ENCODE measurements at places on chromosomes 7 and 10.

GRCh38 chr7:69430384-69431021, 167.8 kb upstream of the AUTS2 start:
- DNase-seq, result no peak

DNA sequence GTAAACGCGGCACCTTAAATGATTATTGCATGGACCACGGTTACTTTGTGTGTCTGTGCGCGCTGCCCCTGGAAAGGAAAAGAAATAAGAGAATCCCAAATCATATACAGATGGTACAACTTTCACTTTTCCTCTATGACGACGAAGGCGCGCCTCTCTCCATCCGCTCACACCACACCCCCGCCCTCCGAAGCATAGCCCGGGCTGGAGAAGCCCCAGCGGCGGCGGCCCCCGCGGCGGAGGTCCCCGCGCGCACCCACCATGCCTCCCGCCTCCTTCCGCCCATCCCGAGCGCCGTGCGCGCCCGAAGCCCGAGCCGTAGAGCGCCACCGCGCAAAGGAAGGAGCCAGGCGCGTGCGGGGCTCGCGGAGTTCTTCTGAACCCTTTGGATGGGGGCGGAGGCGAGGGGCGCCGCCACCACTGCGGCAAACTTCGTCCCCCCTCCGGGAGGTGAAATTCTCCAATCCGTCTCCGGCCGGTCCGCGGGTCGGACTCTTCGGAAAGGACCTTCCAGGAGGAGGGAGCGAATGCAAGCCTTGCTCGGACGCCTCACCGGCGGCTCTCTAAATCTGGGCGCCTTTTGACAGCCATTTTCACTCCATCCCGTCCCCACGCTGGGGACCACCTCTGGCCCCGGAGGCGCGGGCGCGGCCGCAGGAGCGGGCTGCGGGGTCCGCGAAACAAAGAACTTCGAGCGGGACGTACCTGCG, 588 bp downstream of the GLI3 start:
- no peak for DNase-seq

GRCh38 chr7:50544992-50545391, 20.2 kb downstream of the DDC start:
- DNase-seq, result no peak

DNA sequence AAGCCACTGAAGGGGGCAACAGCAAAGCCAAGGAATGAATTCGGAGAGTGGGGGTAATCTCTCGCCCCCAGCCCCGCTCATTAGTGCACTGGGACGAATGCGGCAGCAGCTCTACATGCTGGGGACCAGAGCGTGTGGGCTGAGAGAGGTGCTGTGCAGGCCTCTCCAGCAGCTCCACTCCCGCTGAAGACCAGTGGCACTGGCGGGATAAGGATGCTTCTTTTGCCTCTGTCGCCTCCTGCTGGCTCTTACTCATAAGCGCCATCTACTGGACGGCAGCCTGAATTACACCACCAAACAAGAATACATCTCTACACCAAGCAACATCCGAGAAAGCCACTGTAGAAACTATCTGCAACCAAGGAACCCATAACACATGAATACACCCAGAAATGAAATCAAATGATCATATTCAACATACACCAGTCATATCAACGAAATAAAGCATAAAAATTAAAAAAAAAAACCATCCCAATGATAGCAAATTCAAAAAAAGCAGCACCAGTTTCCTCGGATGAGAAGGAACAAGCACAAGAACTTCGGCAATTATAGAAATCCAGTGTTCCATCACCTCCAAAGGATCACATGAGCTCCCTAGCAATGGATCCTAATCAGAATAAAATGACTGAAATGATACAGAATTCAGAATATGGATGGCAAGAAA, 79.0 kb upstream of the TMEM168 start:
- DNase-seq, result no peak
